ENCODE measurements at places on chromosomes 5 and 9.

- DNase-seq, result no peak
Observed at GRCh38 chr9:89483592-89484474, 14.1 kb downstream of the SEMA4D start.

DNA sequence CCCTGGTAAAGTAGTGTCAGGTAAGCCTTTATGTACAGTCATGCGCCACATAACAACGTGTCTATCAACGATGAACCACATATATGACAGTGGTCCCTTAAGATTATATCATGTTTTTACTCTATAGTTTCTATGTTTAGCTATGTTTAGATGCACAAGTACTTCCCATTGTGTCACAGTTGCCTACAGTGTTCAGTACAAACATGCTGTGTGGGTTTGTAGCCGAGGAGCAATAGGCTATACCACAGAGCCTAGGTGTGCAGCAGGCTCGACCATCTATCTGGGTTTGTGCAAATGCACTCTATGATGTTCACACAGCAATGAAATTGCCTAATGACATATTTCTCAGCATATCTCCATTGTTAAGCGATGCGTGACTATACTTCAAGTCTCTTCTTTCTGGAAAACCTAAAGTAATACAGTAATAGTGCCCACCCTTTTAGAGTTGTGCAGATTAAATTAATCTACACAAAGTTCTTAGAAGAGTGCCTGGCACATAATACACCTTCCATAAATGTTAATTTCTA is 295.9 kb downstream of the ARHGAP26 start:
- no peak for DNase-seq

DNA sequence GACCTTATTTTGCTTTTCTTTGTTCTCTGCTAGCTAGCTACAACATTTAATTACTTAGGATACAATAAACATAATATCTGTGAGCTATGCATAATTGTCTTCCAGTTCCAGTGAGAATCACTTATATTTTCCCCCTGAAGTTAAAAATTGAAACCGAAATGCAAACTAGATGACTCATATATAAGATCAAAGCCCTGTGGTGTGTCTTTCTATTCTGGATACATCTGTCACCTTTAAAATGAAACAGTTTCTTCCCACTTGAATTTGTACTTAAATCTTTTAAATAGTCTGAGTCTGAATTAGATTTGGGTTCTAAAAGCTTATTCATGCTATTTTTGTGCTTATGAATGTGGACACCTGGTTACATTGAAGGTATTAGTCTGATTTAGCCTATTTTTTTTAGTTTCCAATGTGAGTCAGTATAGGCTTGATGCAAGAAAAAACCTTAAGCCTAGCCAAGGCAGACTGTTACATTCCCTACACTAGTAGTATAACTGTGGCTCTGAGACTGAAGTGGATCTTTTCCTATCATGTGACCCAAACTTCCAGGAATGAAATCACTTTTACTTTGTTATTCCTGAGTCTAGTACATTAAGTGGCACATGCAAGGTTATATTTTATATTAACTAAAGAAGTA is 703.5 kb upstream of the RGMB start:
- DNase-seq, result no peak

- peak; percentile 20 for DNase-seq
Observed at GRCh38 chr9:33884856-33885701, 68.1 kb downstream of the UBE2R2 start.

DNA sequence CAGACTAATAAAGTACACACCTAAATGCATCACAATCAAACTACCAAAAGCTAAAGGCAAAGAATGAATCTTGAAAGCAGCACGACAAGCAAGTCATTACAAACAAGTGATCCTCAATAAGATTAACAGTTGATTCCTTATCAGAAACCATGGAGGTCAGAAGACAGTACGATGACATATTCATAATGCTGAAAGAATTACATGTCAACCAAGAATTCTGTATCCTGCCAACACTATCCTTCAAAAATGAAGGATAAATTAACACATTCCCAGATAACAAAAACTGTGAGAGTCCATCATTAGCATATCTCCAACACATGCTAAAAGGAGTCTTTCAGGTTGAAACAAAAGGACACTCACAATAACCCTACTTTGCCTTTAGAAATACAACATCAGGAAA is 39.4 kb downstream of the NR3C1 start:
- no peak for DNase-seq

- no peak for DNase-seq
Observed at GRCh38 chr5:17088051-17088450, 129.4 kb upstream of the BASP1 start.

GRCh38 chr5:143376911-143377813 is 26.3 kb downstream of the NR3C1 start:
- no peak for DNase-seq

- peak; percentile 50 for DNase-seq
Observed at GRCh38 chr9:72557549-72557948, 36.1 kb downstream of the TMC1 start.

- DNase-seq, result no peak
Observed at GRCh38 chr9:22055090-22055489, 46.0 kb upstream of the CDKN2B start.

DNA sequence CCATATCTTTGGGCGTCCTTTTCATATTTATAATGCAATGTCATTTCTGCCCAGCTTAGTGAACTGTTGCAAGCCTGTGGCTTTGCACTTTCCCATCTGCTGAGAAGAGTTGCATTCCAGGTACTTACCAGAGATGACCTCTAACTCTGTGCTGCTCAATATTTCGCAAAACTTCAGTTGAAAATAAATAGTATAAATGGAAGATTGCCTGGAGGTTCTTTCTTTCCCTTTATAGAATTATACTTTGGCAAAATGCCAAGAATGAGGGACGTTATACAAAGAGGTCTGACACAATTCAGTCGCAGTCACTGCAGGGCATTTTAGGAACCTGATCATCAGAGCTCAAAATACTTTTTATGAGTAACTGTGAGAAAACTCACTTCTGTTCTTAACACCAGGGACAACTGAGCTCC is 18.9 kb upstream of the VLDLR start:
- DNase-seq, result no peak

- no peak for DNase-seq
Observed at GRCh38 chr9:90789408-90789807, 12.2 kb upstream of the SYK start.

DNA sequence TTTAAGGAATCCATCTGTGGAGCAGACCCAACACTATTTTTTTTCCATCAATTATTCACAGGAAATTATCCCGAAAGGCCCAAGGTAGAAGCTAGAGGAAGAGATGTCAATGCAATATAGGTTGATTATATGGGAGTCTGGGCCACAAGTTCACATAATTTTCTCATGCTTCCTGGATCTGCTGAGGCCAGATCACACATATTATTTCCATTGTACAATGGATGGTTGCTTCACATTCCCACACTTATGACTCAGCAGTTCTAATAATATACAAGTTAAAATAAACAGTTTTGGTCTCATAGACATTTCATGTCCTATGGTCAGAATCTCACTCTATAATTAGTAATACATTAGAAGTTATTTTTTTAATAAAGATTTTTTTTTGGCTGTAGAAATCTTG is 66.0 kb upstream of the PTPRD start:
- peak; percentile 34 for DNase-seq

DNA sequence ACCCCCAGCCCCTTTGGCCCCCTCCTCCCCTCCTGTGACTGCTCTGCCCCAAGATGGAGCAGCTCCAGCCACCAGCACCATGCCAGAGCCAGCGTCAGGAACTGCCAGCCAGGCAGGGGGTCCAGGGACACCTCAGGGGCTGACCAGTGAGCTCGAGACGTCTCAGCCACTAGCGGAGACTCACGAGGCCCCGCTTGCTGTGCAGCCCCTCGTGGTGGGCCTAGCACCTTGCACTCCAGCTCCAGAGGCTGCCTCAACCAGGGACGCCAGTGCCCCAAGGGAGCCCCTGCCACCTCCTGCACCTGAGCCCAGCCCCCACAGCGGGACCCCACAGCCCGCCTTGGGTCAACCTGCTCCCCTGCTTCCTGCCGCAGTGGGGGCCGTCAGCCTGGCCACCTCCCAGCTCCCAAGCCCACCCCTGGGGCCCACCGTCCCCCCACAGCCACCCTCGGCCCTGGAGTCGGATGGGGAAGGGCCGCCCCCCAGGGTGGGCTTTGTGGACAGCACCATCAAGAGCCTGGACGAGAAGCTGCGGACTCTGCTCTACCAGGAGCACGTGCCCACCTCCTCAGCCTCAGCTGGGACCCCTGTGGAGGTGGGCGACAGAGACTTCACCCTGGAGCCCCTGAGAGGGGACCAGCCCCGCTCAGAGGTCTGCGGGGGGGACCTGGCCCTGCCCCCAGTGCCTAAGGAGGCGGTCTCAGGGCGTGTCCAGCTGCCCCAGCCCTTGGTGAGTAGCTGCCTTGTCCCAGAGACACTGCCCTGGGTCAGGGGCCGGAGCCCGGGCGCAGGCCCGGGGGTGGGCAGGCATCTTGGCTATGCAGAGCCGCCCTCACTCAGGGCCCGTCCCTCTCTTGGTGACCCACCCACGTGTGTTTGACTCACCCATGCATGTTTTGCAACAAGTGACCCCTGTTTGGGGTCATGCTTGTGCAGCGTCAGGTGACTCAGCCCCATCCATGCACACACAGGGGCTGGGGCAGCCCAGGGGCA is 105.2 kb downstream of the WNK2 start:
- no peak for DNase-seq

DNA sequence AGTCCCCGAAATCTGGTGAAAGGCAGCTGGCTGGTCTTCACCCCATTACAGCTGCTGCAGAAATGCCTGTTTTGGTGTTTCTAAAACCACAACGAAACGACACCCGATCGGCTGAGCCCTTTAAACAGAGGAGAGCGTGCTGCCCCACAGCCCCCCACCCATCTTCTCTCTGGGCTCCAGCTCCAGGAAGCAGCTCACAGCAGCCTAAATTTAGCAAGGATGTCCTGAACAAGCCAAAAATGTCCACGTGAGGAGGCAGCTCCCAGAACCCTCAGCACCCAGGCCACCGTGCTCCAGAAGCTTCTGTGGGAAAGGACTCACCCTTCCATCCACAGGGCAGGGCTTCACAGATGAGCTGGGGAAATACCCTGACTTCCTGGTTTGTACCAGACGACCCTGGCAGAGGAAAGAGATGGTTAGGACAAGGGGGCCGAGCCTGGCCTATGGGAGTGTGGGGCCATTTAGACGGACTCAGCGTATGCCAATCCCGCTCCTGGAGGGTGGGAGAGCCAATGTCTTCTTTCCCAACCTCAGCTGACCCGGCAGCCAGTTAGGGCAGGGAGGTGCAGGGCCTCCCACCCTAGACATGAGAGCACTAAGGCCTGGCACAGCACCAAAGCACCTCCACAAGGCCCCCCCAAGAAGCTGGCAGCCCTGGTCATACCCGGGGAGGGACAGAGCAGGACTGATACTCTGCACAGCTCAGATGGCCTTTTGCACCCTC is 39.1 kb upstream of the SARDH start:
- DNase-seq, result no peak

- no peak for DNase-seq
Observed at GRCh38 chr9:38183994-38184568, 115.1 kb upstream of the SHB start.

GRCh38 chr9:115400796-115401195 is 282.8 kb upstream of the TNC start:
- DNase-seq, result peak; percentile 57

- DNase-seq, result no peak
Observed at GRCh38 chr5:1748845-1749244, 50.8 kb downstream of the MRPL36 start.

DNA sequence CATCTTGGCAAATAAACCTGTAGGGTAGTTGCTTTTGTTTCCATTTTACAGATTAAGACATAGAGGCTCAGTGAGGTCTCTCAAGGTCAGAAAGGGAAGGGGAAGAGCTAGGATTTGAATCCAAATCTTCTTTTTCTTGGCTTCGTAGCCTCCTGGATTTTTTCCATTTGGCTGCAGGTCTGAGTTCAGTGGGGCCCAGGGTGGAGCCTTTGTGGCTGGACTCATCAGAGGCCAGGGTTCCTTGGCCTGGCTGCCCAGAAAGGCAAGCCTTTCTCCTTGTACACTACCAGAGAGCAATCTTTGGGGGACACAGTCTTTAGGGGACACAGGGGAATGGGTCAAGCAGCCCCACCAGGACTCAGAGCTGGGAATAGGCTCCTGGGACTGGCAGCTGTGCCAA is 10.5 kb upstream of the TRAF1 start:
- DNase-seq, result no peak

DNA sequence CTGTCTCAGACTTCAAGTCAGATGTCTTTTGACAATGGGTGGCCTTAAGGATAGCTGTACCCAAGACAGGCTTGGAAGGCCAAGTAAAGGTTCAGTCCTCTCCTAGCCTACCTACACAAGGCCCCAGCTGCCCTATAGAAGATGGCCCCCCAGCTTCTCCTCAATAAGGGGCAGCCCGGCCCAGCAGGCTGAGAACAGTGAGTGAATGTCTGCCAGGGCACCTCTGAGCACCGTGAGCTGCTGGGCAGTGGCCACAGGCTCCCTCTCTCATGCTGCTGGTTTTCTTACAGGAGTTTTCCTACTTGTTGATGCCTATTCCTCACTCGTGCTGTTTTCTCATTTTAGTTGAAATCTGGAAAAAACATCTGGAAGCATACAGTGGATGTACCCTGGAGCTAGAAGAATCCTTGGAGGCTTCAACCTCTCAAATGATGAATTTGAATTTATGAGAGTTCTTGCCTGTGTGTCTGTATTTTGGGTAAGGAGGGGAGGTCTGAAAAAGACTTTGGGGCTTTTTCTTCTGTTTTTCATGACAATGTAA is 40.1 kb downstream of the SECISBP2 start:
- no peak for DNase-seq

GRCh38 chr9:104456831-104457230 is 47.2 kb upstream of the OR13F1 start:
- DNase-seq, result no peak

DNA sequence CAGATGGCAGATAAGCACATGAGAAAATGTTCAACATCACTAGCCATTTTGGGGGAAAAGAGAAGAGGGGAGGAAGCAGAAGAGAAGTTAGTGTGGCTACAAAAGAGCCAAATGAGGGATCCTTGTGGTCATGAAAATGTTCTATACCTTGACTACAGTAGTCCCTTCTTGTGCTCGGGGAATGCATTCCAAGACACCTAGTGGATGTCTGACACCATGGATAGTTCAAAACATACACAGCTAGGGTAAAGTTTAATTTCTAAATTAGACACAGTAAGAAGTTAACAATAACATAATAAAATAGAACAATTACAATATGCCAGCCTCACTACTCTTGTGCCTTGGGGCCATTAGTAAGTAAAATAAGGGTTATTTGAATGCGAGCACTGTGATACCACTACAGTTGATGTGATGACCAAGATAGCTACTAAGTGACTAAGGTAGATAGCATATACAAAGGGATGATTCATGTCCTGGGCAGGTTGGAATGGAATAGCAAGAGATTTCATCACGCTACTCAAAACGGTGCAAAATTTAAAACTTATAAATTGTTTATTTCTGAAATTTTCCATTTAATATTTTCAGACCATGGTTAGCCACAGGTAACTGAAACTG is 344.1 kb downstream of the NR2F1-AS1 start:
- DNase-seq, result no peak

- peak; percentile 94 for DNase-seq
Observed at GRCh38 chr9:115373000-115373709, 255.2 kb upstream of the TNC start.
